ENCODE measurements at places on chromosomes 6 and 20. TPM values are rescaled to one million over a fixed set of nuclear protein-coding genes. Genes with fewer than 3 reads are reported as not detected.

The TNFRSF21 gene
- 244 TPM for total RNA-seq

The FAM209B gene
- 0.60 TPM for total RNA-seq

The C6orf52 gene
- total RNA-seq, result 2.9 TPM

The IRF4 gene
- total RNA-seq, result not detected

DNA sequence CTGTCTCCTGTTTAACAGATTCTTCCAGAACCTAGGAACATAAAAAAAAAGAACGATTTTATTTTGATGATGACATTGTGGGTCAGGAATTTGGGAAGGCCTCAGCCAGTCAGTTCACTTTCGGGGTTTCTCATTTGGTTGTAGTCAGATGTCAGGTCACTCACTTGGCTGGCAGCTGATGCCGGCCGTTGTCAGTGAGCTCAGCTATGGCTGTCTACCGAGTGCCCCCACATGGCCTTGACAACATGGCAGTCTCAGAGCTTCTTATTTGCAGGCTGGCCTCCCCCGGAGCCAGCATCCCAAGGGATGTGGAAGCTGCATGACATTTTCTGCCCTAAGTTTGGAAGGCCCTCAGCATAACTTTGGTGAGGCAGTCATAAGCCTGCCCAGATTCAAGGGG lies 11.5 kb downstream of the RNF217 start:
- no peak for DNase-seq

DNA sequence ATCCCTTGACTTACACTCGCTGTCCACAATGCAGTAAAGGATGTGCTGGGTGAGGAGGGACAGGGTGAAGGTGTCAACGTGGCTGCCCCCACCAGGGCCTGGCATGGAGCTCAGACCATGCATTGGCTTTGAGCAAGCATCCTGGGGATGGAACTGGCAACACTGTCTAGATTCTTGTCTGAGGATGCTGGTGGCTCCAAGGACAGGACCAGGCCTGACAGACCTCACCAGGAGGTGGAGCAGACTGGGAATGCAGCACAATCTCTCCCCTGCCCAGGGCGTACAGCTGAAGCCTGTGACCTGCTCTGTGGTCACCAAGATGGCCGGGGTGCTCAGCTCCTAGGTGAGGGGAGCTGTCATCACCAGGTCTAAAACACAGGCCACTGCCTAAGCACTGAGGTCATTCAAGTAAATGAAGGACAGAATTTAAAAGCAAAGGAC lies 50.9 kb downstream of the MYH7B start:
- no peak for DNase-seq

GRCh38 chr6:34891296-34891695 lies 2.2 kb downstream of the ANKS1A start:
- no peak for DNase-seq

- DNase-seq, result peak; percentile 29
Observed at GRCh38 chr6:17397764-17398194, 4.4 kb downstream of the CAP2 start.

- DNase-seq, result peak; percentile 76
Observed at GRCh38 chr6:134809130-134809529, 140.8 kb downstream of the ALDH8A1 start.

DNA sequence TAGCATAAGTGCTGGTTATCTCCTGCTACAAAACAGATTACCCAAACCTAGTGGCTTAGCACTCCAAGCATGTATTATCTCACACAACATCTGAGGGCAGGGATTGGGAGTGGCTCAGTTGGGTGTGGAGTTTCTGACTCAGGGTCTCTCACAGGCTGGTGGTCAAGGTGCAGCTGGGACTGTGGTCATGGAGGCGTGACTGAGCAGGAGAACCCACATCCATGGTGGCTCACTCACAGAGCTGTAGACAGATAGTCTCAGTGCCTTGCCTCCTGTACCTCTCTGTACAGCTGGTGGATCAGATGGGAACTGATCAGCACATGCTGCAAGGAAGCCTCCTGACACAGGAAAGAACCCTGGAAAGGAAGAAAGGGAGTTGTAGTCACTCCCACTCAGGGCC lies 83.1 kb upstream of the CST7 start:
- DNase-seq, result no peak

DNA sequence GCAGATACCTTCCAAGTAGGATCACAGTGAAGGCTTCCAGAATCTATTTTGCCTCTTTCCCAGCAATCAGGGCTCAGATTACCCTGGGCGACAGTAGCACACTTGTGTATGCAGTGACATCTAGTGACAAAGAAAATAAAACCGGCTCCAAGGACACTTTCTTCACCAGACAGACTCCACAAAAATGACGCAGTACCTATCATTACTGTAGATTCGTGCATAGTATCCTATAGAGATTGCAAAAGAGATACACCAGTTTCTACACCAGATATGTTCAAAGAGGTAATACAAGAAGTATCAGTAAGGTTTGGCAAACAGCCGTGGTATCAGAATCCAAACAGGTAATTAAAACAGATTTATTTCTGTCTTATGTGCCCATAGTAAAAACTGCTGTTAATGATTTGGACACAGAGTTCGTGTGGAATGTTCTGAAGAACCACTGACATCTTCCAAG lies 600.4 kb upstream of the JAG1 start:
- DNase-seq, result peak; percentile 47

DNA sequence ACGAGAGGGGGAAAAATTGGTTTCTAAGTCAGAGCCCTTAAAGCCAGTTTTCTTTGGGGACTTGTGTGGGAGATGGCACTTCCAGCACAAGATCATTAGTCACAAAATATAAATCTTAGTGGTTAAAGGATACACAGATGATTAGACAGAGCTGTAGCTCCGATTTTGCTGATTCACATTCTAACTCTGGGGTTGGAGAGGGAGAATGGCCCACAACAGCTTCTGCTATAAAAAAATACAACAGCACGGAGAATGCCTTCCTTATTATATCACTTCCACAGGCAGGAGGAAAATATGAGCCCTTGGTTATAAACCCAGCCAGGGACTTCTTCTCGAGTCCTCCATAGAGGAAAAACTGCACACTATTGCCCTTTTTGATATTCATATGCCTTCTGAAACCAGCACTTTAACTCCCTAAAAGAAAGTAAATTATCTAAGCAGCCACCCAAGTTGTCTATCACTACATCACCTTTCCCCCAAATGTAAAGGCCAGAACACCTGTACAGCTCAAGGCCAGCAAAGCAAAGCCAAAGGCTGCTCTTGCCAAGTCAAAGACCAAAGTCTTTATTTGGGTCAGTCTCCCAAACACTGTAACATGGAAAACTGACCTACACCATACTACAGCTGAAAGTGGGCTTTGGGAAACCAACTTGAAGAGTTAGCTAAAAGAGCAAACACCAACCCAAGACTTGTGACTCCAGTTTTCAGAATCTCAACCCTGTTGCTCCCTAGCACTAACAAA lies 10.4 kb downstream of the MRPL14 start:
- DNase-seq, result peak; percentile 94

DNA sequence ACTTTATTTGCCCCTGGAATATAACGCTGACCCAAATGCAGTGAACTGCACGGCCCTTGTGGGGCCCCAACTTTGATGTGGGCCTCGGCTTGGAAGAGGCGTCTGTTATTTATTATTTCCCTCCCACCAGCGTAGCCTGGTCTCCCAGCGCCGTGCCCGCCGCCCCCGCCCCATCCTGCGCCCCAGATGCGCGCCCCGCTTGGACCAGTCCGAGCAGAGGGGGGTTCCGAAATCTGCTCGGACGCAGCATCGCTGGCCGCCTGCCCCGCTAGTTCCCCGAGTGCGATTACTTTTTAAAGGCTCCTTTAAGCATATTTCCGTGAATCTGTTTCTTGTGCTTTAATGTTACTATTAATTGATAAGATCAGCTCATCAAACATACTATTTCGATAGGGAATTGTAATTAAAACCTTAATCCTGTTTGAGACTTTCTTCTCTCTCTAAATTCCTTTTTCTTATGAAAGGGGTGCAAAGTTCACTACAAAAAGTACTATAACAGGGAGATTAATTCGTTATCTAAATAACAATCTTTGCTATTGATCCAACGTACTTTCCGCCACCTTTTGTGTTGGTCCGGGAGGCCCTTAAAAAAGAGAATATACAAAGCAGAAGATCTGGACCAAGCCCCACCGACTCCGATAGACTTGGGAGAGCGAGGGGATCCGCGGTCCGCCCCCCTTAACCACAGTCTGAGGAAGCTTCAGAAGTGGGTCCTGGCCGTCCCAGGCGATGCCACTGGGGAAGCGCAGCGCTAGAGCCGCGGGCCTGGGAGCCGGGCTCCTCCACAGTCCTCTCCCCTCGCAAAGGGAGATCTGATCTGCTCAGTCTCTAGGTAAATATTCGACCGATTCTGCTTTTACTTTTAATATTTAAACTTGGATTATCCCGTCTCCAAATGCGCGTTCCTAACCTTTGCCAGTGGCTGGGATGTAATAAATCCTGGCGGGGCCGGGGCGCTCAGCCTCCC lies 10.2 kb downstream of the POU3F2 start:
- DNase-seq, result peak; percentile 41

GRCh38 chr6:111173341-111173740 lies 86.0 kb downstream of the SLC16A10 start:
- DNase-seq, result no peak

- no peak for DNase-seq
Observed at GRCh38 chr20:21656308-21657067, 49.0 kb upstream of the PAX1 start.

GRCh38 chr20:15205719-15206118 lies 868.3 kb upstream of the FLRT3 start:
- no peak for DNase-seq

DNA sequence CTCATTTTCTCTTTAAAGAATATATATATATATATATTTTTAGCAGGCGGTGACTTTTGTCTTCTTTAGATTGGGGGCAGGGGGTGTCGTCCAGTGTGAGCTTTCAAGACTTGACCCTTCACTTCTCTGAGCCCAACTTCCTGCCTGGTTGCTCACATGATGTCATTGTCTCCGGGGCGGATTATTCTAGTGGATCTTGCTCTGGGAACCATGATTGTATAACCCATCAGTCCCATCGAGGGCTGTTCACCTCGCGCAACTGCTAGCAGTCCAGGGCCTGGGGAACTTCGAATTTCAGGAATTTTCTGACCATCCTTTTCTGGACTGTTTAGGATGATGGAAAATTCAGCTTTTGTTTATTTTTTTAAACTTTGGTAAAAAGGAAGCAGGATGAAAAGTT lies 1.0 kb downstream of the IGF2R start:
- DNase-seq, result peak; percentile 65

Data from astrocyte (in vitro differentiated cells and primary cell).